ENCODE measurements at places on chromosomes 1 and 21.

- no peak for DNase-seq
Observed at GRCh38 chr1:203765029-203765837, at the start of gene LAX1. Gene LAX1 (plus strand): TSS chr1:203765183. CDS start chr1:203765566, 383 bp downstream.

- peak; percentile 94 for DNase-seq
Observed at GRCh38 chr1:8510041-8510823, 192.3 kb downstream of the SLC45A1 start.

DNA sequence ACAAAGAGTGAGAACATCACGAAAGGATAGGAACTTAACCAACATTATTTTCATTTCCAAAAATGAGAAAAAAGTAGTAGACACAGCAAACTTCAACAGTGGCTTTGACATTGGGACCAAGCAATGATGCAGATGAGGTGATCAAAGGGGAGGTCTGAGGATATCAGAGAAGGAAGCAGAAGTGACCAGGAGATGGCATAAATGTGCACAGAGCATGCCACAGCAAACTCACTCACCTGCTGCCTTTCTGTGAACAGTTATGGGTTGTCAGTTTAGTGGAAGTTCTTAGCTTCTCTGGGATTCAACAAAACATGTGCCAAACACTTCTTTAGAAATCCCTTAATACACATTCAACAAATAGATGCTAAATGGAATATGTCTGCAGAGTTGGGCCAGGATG lies 290.1 kb downstream of the PLPP3 start:
- no peak for DNase-seq

DNA sequence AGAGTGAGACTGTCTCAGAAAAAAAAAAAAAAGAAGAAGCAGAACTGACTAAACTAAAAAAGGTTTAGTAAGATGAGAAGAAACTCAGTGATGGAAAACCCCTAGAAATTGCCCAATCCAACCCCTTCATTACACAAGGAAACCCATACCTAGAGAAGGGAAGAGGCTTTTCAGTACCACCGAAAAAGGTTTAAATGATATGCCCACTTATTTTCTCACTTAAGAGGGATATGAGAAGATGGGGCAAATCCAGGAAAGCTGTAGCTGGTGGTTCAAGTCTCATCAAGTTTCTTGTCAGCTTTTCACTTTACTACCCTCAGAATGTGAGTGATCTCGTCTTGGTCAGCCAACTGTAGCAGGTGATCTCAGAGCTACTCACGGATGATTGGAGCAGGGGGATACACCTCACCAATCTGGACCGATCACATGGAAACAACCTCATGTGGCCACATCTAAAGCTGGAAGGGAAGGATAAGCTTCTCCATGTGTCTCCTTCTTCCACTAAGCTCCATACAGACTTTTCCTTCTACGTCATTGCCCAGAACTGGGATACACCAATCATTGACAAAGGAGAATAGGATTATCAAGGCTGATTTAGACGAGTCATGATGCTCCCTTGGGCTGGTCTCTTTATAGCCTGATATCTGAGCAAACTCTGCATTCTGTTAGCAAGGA lies 126.7 kb upstream of the POU3F1 start:
- DNase-seq: no peak

GRCh38 chr1:72399807-72400206 lies 117.5 kb upstream of the NEGR1 start:
- no peak for DNase-seq

GRCh38 chr1:6891781-6892579 lies 106.7 kb downstream of the CAMTA1 start:
- DNase-seq: peak; percentile 9

DNA sequence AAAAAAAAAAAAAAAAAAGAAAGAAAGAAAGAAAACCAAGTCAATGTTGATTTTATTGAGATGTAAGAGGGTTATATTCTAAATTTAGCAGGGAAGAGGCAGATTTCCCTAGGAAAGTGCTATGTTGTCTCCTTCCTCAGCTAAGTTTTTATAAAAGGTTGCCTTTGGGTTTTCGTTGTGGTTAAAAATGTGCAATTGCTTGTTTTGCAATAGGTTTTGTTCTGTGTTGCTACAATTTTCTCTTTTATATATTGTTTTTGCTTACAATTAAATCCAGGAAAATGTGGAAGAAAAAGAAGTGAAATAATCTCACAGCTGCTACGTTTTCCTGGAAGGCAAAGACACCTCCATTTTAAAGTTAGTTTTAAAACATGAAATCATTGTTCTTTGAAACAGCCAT lies 136.7 kb upstream of the C1orf105 start:
- peak; percentile 39 for DNase-seq

GRCh38 chr1:55304229-55304740 lies 89.1 kb upstream of the USP24 start:
- DNase-seq: no peak

- DNase-seq: no peak
Observed at GRCh38 chr1:107379826-107380225, 239.0 kb downstream of the NTNG1 start.

- DNase-seq: no peak
Observed at GRCh38 chr1:8351693-8352470, 34.0 kb downstream of the SLC45A1 start.

GRCh38 chr1:59434336-59434735 lies 137.4 kb downstream of the FGGY start:
- DNase-seq: peak; percentile 84

DNA sequence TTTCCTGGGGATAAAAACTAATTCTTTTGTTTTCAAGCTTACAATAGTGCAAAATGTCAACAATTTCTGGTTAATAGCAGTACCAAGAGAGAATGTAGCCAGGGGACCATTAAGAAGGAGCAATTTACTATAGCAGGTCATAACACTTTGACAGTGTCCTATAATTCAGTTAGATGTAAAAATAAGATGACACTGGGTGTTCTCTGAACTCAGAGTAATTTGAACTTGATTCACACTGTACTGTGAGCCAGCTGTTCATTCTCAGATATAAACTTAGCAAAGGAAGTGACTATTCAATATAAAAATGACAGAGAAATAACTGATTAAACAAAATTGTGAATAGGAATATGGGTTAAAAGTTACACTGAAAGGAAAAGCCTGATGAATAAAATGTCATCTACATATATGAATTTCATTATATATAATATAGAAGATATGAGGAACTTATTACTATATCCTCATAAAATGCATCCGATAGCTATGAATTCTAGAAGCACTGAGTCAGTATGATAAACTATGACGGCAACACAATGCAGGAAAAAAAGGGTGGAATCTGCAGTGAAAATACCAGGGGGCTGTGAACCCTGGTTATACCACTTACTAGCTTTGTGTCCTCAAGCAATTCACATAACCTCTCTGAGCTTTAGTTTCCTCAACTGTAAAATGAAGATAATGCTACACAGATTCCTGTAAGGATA lies 135.9 kb downstream of the ACBD6 start:
- no peak for DNase-seq

- DNase-seq: no peak
Observed at GRCh38 chr1:110220324-110220723, 10.2 kb downstream of the KCNC4 start.

GRCh38 chr1:113949007-113949406 lies 19.9 kb downstream of the HIPK1 start:
- no peak for DNase-seq

DNA sequence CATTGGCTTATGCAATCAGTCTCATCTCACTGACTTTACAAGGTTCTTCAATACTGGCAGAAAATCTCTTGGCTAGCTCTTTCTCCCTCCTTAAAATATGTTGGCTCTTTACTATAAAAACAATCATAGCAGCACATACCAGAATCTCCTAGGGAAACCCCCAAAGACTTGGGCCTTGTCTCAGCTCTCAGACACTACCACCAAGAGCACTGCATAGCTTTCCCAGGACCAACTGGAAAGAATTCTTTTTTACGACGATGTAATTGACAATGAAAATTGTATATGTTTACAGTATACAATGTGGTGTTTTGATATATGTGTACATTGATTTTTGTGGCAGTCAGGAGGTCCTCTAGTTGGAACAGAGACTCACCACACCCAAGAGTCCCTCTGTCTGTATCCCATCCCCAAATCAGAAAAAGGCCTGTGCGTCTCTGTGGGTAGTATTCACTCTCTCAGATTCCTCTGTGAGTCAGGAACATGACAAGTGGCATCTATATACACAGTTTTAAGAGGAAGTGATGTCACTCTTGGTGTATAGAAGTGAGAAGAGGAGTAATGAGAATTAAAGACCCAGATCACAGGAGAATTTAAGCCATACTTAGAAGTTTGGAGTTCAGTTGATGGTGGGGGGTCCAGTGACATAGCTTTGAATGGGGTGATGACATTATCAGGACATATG lies 21.1 kb downstream of the SMAP2 start:
- peak; percentile 21 for DNase-seq

GRCh38 chr1:90384193-90384592 lies 332.9 kb downstream of the BARHL2 start:
- no peak for DNase-seq

DNA sequence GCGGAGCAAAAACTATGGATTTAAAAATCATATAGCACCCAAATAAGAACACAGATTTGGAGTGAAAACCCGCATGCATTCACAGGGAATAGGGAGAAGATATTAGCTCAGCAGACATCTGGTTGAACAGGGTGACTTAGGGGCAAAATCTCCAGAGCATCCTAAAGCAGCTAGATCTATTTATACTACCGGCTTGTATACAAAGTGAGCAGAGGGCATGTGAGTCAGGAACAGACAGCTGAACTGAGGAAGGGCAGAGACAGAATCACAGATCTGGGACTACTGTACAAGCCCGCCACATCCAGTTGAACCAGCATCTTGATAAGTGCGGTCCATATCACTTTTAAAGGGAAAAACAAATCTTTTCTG lies 35.2 kb upstream of the EXOSC10 start:
- peak; percentile 12 for DNase-seq

- DNase-seq: peak; percentile 64
Observed at GRCh38 chr1:55965981-55966461, 613.3 kb downstream of the PLPP3 start.

GRCh38 chr21:45533846-45534635 lies 8.2 kb downstream of the SLC19A1 start:
- no peak for DNase-seq

DNA sequence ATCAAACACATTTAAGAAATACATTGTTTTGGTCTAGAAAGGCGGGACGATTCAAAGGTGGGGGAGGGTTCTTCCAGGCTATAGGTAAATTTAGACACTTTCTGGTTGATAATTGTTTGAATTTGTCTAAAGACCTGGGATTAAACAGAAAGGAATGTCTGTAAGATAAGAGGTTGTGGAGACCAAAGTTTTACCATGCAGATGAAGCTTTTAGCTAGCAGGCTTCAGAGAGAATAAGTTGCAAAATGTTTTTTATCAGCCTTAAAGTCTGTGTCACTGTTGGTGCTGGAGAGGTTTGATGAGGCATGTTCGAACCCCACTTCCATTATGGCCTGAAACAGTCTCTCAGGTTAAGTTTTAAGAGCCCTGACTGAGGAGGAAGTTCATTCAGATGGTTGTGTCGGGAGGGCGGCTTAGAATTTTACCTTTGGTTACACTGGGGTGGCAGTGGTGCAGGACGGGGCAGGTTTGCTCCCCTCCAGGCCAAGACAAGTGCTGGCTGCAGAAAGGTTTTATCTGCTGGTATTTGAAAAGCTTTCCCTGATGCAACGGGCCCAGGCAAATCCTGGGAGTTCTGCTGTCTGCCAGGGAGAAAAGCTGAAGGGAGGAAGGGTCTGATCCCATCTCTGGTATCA lies 16.0 kb upstream of the SLC2A5 start:
- no peak for DNase-seq

DNA sequence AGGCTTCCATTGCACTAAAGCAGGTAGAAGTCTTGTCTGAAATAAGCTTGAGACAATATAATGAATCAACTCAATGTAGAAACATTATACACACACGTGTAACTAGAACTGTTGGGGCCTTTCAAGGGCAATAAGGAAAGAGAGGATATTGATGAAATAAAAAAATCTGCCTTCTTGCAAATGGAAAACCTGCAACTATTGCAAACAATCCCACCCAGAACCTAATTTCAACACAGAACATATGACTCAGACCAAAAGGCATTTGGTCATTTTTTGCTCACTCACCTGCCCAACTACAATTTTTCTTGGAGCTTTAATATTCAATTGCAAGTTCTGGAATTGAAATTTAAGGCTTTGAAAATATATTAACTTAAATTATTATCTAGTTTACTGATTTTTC lies 900.1 kb downstream of the TTLL7 start:
- no peak for DNase-seq

DNA sequence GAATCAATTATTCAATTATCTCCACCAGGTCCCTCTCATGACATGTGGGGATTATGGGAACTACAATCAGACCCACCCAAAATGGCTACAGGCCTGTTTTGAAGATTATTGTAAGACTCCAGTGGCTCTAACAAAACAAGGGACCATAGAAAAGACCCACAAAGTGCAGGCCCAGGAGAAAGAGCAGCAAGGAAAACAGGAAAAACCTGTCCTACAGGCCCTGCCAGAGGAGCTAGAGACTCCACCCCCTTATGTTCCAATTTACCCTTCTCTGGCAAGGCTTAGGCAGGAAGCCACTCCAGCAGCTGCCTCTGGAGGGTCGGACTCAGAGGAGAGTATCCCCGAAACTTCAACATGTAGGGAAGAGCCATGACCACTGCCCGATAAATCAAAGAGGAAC lies 96.5 kb downstream of the LIPI start:
- no peak for DNase-seq

- DNase-seq: no peak
Observed at GRCh38 chr1:29358183-29358582, 121.9 kb downstream of the PTPRU start.

DNA sequence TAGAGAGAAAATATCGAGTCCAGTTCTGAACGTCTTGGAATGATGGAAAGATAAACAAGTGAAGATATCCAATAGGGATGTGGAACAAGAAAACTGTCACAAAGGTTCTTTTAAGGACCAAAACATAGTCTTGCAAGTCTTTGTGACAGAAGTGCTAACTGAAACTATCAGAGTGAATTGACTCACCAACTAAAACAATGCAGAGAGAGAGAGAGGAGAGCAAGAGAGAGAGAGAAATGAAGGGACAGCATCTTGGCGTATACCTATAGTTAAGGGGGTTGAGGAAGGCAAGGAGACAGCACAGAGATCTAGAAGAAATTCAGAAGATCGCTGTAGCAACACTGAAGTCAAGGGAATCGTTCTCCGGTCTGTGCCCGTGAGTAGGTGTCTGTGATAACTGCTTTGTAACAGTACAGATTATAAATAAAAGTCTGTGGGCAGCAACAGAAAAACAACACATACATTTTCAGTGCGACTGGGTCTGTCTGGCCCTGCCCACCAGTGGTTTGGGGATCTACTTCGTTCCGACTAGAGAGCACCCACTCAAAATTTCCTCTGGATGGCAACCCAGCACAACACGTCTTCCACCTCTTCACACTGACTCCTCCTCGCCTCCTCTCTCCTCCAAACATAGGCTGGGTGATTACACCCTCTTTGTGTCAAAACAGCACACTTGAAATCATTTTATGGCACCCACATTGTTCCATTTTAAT lies 4.8 kb upstream of the COA6 start:
- DNase-seq: no peak

DNA sequence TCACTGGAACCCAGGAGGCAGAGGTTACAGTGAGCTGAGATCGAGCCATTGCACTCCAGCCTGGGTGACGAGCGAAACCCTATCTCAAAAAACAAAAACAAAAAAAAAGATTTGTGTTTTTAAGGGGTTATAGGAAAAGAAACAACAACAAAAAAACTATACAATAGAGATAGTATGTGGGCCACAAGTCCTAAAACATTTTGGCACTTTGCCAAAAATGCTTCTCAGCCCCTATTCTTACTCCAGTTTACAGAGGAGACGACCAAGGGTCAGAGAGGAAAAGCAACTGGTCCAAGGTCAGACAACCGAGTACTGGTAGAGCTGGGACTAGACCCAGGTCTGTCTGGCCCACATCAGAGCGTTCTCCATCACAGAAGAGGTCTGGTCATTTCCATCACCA lies 3.0 kb downstream of the FBXO44 start:
- no peak for DNase-seq
